ENCODE measurements at places on chromosomes 4 and X.

DNA sequence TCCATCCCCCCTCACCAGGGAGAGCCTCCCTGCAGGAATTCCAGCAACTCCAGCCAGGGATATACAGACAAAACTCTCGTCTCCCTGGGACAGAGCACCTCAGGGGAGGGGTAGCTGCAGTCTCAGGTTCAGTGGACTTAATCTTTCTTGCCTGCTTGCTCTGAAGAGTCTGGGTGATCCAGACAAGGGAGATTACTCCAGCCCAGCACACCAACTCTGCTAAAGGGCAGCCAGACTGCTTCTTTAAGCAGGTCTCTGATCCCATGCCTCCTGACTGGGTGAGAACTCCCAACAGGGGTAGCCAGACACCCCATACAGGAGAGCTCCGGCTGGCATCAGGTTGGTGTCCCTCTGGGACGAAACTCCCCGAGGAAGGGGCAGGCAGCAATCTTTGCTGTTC lies 888.7 kb downstream of the RAB28 start:
- DNase-seq, result no peak

DNA sequence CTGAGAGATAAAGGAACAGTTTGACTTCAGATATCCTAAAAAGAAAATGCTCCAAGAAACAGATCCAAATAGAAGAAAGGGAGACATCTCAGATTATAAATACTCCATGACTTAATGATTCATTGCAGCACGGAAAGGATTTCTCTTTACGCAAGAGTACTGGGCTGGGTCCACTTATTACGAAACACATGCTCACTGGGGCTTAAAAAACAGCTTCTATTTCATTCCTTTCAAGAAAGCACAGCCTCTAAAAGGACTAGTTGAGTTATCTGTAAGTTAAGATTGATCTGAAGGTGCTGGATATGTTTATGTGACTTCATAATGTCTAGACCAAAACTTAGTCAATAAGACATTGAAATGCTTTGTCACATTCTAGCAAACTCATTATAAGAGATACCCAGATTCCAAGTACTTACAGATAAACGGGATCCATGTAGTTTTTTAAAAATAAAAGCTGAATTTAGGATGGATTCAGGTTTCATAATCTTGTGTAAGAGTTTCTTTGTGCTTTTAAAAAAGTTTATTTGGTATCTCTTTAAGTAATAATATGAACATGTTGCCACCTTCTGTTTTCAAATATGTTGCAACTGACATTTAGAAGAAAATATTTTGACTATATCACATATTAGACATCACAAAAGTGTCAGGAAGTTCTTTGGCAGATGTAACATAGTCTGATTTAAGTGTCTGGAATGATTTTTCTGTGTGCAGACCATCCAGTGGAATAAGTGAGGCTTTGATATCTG lies 109.5 kb upstream of the MYOZ2 start:
- no peak for DNase-seq

GRCh38 chrX:150701377-150701776 lies 8.2 kb downstream of the MTMR1 start:
- no peak for DNase-seq

- no peak for DNase-seq
Observed at GRCh38 chrX:10310511-10310910, 153.7 kb downstream of the CLCN4 start.

- DNase-seq, result no peak
Observed at GRCh38 chr4:48031802-48032525, 15.4 kb downstream of the NIPAL1 start.

DNA sequence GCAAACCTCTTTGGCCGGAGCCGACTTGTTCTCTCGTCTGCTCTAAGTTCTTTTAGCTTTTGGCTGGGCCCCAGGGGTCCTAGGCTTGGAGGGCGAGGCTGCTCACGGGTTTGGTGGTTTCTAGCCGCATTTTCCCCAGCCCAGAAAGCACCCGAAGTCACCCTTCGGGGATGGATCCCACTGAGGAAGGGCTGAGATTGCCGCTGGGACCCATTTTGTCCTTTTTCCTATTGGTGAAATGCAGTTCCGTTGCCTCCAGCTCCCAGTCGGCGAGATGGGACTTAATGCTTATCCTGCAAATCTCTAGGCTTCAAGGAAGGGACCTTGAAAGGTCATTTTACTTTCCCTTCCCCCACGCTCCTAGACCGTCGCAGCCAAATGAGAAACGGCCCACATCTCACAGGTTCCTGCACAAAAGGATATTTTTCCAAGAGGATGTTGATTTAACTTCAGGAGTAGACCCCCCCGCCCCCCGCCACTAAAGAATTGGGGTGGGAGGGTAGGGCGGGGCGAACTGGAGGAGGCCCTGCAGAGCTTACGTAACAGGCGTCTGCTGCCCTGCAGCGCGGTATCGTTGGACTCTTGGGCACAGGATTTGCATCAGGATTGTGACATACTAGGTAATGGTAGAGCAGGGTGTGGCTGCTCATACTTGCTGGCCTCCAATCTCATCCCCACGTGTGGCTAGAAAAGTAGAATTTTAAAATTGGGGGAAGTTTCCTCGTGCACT lies 564 bp downstream of the PGK1 start:
- peak; percentile 38 for DNase-seq

- no peak for DNase-seq
Observed at GRCh38 chrX:147173594-147173993, 359.1 kb upstream of the CXorf51A start.

GRCh38 chr4:182203872-182204411 lies 39.3 kb upstream of the TENM3 start:
- DNase-seq, result no peak

- no peak for DNase-seq
Observed at GRCh38 chr4:3677748-3678070, 88.5 kb upstream of the ADRA2C start.
